ENCODE measurements at places on chromosomes 3 and 15.

DNA sequence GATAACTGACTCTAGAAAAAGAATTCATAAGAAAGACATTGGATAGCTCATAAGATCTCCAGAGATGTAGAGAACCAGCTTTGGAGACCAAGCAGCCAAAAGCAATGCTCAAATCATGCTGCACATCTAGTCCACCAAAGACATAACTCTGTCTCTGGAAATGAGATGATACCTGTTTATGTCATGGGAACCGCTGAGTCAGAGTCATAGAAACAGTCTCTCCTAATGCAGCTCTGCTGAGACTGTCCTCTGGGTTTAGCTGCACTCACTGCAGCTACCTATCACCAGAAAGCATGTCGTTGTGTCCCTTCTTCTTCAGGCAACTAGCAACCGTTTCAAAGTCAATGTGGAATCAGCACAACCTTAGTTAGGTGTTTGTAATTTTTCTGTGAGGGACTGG lies 218.5 kb upstream of the ROBO1 start:
- DNase-seq: no peak

- DNase-seq: no peak
Observed at GRCh38 chr3:123314359-123315270, 112.9 kb downstream of the SEC22A start.

DNA sequence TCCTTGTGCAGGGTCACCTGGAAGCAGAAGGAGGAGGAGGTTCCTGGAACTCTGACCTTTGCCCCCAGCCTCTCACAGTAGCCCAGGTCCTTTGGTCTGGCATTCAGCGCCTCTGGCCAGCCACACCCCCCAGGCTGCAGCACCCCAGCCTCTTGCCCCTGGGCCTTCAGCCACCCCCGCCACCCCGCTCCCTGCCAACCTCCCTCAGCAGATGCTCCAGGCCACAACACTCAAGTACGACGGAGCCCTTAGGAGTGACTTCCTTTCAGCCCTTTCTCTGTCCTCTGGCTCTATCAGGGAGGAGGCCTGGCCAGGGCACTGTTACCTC lies 45.2 kb downstream of the GRIP2 start:
- DNase-seq: no peak

DNA sequence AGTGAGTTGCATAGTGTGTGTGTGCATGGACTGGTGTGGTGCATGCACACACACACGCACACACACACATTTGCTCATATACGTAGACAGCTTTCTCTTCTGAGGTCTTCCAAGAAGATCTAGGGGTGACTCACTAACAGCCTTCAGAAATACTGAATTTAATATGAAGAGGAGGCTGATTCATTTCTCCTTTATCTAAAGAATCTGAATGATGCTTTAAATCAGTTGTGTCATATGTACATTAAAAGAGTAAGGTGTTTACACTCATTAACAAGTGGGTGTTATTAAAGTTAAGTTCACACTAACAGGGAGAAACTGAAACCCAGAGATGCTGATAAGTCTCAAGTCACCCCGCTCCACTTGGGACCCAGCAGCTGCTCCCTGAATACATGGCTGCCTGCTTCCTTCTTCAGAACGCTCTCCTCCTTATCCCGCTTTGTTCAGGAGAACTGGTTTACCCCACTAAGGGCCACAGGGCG lies 22.0 kb downstream of the TMPRSS7 start:
- DNase-seq: no peak

- no peak for DNase-seq
Observed at GRCh38 chr15:38560456-38560926, 4.1 kb downstream of the RASGRP1 start.

GRCh38 chr15:92505611-92506010 lies 111.9 kb downstream of the ST8SIA2 start:
- DNase-seq: no peak

DNA sequence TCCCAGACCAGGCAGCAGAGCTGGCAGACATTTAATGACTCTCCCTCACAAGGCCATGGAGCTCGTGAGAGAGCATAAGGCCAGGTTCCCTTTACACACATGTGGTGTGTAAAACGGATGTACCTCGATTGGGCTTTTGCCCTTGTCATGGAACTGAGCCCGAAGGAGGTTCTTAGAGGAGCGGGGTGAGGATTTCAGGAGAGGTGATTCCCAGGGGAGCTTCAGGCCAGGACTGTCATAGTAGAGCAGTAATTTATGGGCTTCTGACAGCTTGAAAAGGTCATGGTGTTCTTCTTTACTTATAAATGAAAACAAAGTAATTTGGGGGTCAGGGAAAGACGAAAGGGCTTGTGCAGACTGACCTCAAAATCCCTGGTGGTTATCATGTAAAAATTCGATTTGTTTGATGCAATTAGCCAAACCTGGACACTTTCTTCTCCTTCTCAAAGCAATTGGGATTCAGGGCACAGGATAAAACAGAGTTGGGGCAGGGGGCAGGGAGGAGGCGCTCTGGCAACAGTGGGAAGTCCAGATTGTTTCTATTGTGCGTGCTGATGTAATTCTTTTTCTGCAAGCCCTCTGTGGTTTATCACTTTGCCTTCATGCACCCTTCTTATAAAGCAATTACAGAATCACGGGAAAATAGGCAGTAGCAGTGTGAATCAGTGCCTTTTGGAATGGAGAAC lies 51.0 kb downstream of the CACNA1D start:
- no peak for DNase-seq

DNA sequence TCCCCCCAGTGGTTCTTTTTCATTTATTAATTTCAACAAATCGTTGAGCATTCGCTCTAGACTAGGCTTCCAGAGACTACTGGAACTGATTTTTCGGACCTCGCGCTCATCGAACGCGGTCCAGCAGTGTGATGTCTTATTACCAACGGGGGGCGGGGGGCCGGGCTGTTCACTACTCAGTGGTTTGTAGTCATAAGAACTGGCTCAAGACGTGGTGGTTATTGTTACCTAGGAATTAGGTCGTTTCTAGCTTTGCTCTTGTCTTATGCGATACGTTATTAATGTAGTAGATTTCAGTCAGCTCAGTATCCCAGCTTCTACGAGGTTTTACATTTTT lies 858 bp downstream of the RBM5 start:
- no peak for DNase-seq

- DNase-seq: no peak
Observed at GRCh38 chr3:85185495-85185894, 226.7 kb downstream of the CADM2 start.

- no peak for DNase-seq
Observed at GRCh38 chr3:119632829-119633228, 27.6 kb downstream of the POPDC2 start.

DNA sequence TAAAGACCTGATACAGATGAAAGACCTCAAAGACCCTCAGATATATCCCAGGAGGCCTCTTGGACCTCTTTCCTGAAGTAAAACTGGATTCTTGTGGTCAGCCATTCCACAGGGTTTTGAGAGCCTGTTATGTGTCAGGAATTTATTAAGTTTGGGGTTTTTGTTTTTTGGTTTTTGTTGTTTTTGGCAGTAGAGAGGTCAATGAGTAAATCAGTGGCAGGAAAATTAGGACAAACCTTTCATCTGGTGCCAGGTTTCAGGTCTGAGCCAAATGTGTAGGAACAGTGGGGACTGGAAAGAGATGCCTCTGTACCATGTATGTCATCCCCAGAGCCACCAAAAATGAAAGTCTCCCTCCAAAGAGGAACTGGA lies 520.4 kb upstream of the MDFIC2 start:
- no peak for DNase-seq

DNA sequence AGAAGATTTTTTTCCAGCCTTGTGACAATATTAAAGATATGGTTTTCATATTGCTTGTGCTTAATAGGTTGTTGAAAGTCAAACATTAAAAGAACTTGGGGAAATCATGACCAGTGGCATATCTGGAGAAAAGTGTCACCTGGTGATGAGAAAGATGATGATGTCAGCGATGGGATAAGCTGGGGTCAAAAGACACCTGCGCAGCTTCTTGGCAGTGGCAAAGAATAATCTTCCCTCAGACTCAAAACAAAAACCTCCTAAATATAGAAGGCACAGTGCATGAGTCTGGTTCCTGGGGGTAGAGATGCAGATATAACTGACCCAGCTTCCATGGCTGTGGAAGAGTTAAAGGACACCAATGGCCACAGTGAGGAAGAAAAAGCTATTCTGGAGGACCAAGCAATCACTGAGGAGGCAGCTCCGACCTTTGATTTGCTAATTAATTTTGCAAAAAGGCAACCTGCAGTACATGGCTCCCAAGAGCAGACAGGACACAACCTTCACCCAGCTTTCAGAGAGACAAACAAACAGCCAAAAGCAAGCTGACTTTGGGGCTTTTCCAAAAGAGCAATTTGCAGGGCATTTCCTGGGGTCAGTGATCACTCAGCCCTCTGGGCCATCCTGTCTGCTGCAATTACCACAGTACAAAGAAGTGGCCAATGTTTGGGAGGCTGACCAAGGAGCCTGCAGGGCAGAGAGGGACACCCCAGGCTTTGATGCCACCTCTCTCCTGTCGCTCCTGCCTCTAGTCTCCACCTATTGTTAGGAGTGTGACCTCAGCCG lies 17.6 kb upstream of the SEMA5B start:
- DNase-seq: no peak

DNA sequence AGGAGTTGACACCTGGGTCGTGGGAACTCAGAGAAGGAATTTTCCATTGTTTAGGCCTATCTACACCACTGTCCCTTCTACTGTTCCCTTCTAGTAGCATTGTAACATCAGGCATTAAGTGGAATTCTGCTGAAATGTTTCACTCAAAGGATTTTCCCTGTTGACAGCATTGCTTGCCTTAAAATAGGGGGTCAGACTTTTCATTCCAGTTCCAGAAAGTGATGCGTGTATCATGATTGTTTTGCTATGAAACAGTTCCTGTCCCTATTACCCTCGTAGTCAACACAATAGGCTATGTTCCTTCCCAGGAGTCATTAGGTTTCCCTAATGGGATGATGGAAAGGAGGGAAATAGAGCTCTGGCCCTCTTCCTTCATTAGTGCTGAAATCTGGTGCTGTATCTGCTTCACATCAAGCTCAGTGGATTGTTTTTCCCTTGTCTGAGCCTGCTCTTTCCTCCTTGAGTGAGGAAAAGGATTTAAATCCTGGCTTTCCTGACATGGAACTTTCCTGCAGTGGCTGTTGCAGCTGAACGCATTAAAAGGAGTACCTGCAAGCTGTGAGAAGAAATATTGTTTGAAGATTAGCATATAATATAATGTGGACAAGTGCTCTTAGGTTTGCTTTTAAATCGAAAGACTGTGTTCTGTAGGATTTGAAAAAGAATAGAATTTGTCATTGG lies 195.9 kb downstream of the KLHL25 start:
- DNase-seq: no peak

GRCh38 chr15:64466408-64467141 lies 6.2 kb downstream of the ZNF609 start:
- no peak for DNase-seq

GRCh38 chr15:47675735-47676134 lies 41.6 kb upstream of the SEMA6D start:
- DNase-seq: no peak

GRCh38 chr15:62121273-62122015 lies 43.6 kb downstream of the C2CD4B start:
- no peak for DNase-seq

DNA sequence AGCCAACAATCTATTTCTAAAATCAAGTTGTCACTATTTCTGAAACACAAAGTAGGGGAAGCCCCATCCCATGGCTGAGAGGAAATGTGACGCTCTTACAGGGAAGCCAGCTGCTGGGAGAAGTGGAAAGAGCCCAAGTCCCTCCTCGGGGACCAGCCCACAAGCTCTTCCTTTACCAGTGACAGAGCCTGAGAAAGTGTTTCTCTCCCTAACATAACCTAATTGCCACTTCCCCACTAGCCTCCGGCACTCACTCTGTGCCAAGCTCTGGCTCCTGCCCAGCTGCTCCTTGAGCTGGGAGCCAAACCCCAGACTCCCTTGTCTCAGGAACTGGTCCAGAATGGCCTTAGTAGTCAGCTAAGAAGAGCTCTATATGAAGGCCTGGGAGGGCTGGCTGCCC lies 42.9 kb downstream of the TNFAIP8L3 start:
- DNase-seq: no peak

DNA sequence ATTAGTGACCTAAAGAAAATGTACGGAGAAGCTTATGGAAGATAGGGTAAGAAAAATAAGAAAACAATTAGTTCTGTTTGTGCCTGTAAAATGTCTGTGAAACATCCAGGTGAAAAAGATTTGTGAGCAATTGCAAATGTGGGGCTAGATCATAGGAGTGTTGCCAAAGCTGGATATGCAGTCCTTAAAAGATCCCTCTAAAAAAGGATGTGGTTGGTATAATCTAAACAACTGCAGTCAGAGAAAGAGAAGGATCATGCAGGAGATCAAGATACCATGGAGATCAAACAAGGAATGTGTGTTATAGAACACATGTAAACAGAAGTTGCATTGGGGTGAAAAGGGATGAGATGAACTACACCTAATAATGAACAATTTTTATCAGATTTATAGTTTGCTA lies 116.8 kb downstream of the ALCAM start:
- DNase-seq: no peak

DNA sequence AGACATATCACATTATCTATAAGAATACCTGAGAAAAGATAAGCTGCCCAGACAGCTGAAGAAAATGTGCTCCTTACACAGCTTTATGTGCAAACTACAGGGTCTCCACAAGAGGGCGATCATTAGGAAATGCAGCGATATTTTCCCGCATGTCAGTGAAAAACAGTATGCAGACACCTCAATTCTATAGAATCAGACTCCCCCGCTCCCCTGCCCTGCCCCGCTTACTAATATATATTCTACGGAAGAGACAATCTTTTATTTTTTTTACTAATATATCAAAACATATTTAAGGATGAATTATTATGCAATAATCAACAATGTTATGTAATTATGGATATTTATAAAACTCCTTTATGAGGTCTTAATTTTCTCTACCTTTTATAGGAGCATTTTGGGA lies 681.3 kb downstream of the ROBO1 start:
- no peak for DNase-seq

All from GOT3 (cell line).